ENCODE measurements at places on chromosomes 2 and 18.

DNA sequence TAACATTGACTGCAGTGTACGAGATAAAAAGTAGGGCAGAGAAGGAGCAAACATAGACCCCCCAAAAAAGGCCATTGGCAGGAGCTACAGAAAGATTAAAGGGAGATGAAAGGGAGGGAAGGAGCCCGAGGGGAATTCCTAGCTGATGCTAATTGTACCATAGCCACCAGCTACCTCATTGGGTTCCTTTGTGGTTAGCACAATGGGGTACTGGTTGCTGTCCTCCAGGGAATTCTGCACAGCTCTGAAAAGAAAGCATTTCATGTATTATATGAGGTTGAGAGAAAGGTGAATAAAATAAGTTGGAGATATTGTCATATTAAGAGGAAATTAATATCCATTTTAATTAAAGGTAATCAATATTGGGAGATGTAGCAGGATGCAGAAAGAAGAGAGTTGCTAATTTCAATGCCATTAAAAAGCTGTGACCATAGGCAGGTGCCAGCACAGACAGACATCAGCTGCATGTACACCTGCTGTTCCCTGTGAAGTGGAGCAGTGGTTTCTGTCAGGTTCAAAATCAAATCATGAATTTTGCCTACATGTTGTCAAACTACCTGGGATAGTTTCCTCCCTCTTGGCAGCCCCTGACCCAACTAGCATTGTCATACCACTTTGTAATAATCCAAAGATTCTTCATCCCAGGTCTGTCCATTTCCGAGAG is 185.4 kb upstream of the DLGAP1 start:
- no peak overlapping the region for H3K4me3 ChIP-seq
- no peaks in the 10 kb centered on the region for H3K36me3 ChIP-seq
- H3K27me3 ChIP-seq = no peaks in the 10 kb centered on the region
- H3K27ac ChIP-seq = no peak overlapping the region
- peak; percentile 30 for DNase-seq

- no peak overlapping the region for H3K27ac ChIP-seq
- peak overlapping the region; percentile 78 for H3K4me3 ChIP-seq
- DNase-seq = no peak
- peaks cover 11% of the 10 kb centered on the region for H3K4me1 ChIP-seq
- H3K27me3 ChIP-seq = no peaks in the 10 kb centered on the region
- no peaks in the 10 kb centered on the region for H3K36me3 ChIP-seq
Measured at GRCh38 chr2:138504092-138504491, 2.5 kb downstream of the SPOPL start.

DNA sequence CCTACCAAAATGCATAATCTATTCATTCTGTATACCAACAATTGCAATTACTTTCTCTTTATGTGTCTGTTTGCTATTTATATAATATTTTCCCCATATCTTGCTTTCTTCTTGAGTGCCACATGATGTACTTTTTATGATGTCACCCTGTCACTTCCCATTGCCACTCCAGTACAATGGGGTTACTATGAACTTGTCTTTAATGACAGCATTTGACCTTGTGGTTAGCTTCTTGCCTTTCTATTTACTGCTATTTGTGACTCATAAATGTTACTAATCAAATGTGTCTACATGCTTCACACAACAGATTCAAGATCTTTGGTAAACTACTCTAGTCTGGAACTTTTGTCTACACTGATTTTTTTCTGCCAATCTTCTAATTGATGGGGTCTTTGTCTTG is 486.3 kb downstream of the NR4A2 start:
- H3K27me3 ChIP-seq = no peaks in the 10 kb centered on the region
- H3K36me3 ChIP-seq = no peaks in the 10 kb centered on the region
- H3K4me1 ChIP-seq = peaks cover 11% of the 10 kb centered on the region
- no peak overlapping the region for H3K27ac ChIP-seq

- peaks cover 3% of the 10 kb centered on the region for H3K4me1 ChIP-seq
- DNase-seq = no peak
- H3K27me3 ChIP-seq = no peaks in the 10 kb centered on the region
Measured at GRCh38 chr18:63079114-63079513, 240.5 kb downstream of the BCL2 start.
